ENCODE measurements at places on chromosomes 11 and 22.

DNA sequence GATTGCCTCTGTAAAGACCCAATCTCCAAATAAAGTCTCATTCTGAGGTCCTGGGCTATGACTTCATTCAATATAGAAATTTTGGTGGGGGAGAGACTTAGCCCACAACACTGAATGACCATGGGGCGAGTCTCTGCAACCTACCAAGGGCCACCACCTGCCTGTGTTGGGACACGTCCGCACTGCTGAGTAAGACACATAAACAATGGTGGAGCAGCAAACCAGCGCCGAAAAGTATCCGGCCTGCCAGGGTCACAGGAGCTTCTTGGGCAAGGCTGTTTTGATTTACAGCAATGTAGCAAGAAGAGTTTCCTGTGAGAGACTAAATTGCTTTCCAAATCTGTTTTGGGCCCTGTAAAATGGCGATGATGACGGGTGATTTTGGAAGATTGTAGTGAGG is 122.3 kb downstream of the SHANK2 start:
- no peak for ATAC-seq

DNA sequence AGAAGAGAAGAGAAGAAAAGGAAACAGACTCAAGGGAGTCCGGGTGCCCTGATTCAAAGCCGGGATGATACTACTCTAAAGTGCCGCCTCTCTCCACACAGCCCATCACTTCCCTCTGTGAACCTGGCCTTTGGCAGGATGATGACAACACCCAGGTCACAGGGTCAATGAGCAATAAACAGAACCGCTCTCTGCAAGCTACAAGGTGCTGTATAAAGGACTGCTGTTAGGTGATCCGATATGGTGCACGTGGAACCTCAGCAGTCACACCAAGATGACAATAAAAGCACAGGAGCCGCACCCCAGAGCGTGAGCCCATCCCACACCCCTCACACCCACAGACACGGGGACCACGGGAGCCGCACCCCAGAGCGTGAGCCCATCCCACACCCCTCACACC is 10.7 kb downstream of the TTLL1 start:
- no peak for ATAC-seq

DNA sequence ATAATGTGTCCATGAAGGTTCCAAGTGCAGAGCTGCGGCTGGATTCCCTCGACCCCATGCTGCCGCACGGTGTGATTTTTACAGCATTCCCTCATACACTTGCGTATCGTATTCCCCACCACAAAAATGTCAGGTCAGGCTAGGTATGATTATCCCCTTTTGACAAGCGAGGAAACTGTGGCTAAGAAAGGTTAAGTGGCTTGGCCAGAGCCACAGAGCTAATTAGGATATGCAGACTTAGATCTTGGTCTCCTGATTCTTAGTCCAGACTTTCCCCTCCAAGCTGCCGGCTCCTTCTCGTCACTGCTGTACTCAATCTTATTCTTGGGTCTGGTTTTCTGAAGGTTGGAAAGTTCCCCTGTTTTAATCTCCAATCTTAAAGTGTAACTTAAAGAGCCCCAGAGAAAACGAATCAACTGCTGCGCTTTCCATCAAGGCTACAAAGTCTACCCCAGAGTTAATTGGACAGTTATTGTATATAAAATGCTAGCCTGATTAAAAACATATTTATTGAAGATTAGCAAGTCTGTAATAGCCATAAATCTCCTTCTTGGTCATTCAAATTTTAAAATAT is 176.6 kb downstream of the ADAMTS15 start:
- ATAC-seq: no peak

- ATAC-seq: no peak
Measured at GRCh38 chr11:15053191-15053685, 20.2 kb upstream of the CALCB start.

Measured in gastroesophageal sphincter (tissue), 4 donors.